ENCODE measurements at places on chromosomes 2 and 18. TPM values are rescaled to one million over a fixed set of nuclear protein-coding genes. Genes with fewer than 3 reads are reported as not detected.

DNA sequence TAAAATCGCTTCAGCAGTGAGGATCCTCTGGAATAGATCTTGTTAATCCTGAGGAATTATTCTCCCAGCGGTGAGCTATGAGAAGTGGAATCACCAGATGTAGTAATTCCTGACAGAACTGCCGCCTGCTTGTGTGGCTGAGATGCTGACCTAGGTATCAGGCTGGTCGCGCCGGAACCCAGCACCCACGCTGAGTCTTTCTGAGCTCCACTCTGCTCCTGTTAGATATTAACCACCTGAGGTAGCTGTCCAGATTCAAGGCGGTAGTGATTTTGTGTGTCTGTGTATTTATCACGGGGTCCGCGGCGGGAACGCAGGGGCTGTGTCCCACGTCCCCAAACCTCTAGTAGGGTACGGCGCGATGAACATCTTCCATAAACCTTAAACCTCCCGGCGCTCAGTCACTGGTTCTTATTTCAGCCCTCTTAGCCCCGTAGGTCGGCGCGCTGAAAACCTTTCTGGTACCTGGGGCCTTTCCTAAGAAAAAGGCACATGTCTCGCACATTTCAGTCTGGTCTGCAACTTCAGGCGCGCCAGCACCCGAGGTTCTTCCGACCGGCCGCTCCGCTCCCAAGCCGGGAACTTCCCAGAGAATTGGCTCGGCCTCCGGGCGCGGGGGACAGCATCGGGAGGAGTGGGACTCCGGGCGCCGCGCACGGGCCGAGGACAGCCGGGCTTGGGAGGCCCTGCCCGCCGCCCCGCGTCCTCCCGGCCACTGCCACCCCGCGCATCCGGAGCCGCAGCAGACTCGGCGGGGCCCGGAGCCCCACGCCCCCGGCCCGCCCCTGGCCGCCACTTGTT lies 542 bp upstream of the CNNM3 start:
- no peak for DNase-seq

DNA sequence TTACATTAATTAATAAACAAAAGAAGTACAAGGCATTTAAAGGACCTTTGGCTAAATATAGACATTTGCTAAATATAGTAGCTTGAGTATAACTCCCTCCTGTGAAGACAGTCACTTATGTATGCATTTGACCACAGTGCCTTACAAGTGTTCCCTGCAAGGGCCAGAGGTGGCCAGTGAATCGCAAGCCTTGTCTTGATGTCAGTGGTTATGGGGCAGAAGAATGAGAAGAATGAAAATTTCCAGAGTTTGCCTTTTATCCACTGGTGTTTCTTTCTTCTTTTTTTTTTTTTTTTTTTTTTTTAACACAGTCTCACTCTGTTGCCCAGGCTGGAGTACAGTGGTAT lies 1.8 kb downstream of the LRRFIP1 start:
- no peak for DNase-seq

BABAM2 gene
- total RNA-seq: 31.2 TPM

DNA sequence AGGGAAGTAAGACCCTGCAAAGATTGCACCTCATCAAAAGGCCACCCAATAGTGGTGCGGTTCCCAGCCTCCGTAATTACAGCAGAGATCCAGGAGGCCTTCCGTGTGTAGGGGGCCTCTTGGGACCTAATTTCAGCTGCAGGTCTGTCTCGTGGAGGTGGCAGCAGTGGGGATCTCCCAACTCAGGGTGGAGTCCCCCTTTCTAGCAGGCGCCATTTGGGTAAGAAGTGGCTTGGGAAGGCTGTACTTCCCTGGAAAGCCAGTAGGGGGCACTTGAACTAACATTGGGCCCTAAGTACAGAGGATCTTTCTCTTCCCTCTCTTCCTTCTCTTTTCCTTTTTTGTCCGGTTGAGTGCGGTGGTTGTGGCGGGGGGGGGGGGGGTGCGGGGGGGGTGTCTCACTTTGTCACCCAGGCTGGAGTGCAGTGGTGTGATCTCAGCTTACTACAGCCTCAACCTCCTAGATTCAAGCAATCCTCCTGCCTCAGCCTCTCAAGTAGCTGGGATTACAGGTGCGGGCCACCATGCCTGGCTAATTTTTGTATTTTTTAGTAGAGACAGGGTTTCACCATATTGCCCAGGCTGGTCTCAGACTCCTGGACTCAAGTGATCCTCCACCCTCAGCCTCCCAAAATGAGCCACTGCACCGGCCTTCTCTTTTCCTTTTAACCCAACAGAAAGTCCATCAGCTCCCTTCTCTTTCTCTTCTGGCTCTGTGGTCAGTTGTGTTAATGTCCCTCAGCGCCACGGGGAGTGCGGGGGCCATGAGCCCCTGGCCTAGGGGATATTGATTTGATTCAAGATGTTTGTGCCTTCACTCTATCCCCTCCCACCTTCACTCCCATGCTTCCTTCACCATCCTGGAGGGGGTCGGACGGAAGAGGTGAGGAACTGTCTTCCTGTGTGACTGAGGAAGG lies 32.0 kb downstream of the CENPO start:
- DNase-seq: no peak

DNA sequence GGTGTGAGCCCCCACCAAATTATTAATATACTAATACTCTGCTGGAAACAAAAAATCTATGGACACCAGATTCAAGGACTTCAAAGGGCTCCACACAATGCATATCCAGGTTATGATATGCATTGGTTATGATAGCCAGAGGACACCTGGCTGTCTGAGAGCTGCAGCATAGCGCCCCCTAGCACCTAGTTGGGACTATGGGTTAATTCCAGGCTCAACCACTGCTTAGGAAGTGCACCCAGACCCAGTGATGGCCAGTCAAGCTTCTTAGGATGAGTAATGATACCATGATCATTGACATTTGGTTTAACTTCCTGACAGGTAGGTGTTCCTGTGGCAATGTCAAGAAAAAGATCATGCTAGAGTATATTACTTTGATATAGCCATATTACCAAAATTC lies 3.8 kb upstream of the FRZB start:
- no peak for DNase-seq

ANKRD62 gene
- total RNA-seq: not detected

DNA sequence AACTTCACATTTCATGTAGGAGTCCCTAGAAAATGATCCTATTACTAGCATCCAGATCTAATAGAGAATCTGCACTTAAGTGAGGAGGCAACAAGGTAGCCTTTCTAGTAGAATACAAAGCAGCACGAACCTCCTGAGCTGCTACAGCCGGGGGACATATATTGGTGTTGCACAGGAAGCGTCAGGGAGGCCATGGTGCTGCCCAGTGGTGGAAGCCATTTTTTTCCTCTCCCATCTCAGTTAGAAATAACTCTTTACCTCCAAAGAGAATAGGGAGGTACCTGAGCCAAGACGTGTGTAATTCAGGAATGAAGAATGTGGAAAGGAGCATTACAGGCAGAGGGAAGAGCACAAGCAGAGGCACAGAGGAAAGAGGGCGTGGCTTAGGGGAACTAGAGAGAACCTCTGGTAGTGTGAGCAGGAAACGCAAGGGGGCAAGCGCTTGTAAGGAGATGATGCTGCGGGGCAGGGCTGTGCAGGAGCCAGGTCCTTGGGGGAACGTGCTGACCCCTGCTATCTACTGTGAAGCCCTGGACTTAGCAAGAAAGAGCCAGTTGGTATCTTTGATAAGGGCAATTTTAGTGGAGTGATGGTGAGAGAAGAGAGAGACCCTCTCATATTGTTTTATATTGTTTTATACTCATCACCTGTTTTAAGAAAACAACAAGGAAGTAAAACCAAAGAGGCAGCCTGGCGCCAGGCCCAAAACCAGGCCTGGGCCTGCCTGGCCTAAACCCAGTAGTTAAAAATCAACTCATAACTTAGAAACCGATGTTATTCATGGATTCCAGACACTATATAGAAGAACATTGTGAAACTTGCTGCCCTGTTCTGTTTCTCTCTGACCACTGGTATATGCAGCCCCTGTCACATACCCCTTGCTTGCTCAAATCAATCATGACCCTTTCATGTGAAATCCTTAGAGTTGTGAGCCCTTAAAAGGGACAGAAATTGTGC lies 50.0 kb upstream of the TTC39C start:
- no peak for DNase-seq

- no peak for DNase-seq
Measured at GRCh38 chr2:8247905-8248622, 433.8 kb upstream of the ID2 start.

MFSD2B gene
- total RNA-seq: 0.23 TPM

GRCh38 chr18:13222856-13223281 lies 4.3 kb downstream of the LDLRAD4 start:
- no peak for DNase-seq

GRCh38 chr2:230714136-230714480 lies 1.5 kb downstream of the CAB39 start:
- no peak for DNase-seq

GRCh38 chr2:59018737-59019136 lies 777.6 kb upstream of the FANCL start:
- no peak for DNase-seq

DNA sequence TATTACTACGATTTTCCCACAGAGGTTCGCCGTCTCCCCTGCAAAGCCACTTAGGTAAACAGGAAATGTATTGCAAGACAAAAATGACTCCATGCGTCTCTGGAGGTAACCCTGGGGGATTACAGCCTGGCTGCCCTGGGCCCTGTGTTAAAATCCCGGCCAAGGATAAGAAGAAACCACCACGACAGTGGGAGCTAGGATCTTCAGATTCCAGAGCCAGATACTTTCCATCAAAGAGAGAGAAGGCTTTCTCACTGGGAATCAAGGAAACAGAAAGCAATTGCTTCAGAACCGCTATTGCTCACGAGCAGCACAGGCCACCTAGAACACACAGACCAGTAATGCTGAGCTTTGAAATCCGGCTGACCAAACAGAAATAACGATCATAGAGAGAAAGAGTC lies 97.9 kb upstream of the ZNF516 start:
- DNase-seq: no peak

DNA sequence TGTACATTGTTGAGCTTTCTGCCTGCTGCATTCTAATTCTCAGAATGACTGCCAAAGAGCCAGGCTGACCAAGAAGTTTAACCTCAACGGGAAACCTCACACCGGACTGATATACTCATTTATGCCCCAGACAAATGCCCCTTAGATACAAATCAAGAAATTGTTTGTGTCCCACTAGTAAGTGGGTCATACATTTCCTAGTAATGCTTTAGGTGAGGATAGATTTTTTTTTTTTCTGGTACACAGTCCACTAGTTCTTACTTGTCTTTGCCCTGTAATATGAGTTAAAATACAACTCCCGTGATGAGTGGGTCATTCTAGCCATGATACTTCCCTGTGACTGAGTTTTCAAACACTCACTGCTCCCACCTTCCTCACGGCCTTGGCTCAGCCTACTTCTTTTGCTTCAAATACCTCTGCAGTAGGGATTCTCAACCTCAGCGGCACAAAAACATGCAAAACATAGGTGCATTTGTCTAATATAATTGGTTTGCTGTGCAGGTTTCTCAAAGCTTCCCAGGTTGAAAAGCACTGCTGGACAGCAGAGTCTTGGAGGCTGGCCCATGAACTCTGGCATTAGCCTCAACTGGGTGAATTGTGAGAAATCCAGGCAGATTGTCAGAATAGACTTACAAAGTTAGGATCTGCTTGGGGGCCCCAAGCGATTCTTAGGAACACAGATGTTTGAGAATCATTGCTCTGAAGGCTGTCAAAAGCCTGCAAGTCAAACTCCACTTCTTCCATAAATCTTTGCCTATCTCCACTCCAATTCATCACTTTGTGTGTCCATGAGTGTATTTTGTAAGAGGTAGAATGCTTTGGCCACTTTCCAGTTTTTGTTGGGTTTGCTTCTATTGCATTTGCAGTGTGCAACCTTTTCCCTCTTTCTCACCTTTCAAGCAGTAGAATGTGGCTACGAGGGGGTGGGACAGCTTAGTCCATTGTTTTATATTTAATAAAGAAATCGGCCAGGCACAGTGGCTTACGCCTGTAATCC lies 35.5 kb downstream of the TGIF1 start:
- no peak for DNase-seq

DNA sequence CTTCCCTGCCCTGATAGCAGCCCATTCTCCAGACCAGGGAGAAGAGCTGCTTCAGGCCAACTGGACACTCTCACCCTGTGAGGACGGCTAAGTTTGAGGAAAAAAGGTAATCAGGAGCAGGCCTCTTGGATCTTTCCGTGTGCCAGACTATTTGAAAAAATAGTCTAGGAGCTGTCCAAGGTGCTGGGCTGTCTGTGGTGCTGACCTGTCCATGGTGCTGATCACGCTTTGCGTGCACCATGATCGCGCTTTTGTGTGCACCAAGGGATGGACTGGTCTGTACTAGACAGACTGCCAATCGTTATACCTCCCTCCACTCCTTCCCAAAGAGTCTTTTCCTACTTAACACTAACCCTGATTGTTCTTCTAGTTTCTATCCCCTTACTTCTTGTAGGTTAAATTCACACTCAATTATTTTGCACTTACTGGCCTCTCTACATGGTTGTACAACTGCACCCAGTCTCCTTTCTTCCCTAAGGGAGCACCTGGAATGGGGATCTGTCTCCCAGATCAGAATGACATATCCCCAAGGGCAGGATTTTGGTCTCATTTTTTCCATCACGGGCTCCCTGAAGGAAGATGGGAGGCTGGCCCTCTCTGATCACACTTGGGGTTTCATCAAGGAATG lies 295.4 kb downstream of the CELF4 start:
- DNase-seq: no peak

DNA sequence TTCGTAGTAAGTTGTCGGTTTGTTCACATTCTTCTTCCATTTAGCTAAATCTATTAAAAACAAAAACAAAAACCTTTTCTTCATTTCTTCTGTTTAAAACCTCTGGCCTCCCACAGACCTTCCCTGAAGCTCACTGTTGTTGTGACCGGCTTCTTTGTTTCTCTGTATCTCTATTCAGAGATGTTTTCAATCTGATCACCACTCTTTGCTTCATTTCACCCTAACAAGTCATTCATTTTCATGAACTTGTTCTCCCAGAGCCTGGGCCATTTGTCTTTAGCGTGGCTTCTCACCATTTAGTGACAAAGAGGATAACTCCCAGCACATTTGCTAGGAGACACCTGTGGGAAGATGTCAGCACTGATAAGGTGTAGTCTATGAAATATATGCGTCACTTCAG lies 794.2 kb downstream of the ERBB4 start:
- DNase-seq: no peak

EFEMP1 gene
- total RNA-seq: 15.5 TPM

UGT1A10 gene
- not detected for total RNA-seq

- no peak for DNase-seq
Measured at GRCh38 chr2:162232671-162233070, 10.6 kb downstream of the FAP start.

- DNase-seq: no peak
Measured at GRCh38 chr18:57110290-57110689, 36.6 kb upstream of the BOD1L2 start.

GRCh38 chr2:120385355-120386127 lies 39.6 kb downstream of the INHBB start:
- no peak for DNase-seq

Measured in Panc1 (cell line).